ENCODE measurements at places on chromosomes 6 and 20.

- DNase-seq, result no peak
These were observed 6.2 kb downstream of the NTSR1 start for GRCh38 chr20:62714799-62715198.

GRCh38 chr6:148779142-148779562, 32.3 kb downstream of the UST start:
- DNase-seq, result peak; percentile 33

DNA sequence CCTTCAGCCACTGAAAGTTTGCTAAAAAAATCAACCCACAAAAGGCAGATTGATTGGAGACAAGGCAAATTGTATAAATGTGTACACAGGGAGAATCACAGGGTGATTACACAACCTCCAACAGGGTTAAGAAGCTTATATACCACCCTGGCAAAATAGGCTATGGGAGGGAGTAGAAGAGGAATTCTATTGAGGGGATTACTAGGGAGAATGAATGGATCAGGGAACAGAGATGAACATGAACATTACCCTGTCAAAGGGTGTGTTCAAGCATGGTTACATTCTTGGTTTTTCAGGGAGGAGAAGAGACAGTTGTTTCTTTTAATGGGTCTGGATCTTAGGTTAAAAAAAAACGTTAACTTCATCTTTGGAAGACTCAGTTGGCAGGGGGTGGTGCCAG, 5.1 kb upstream of the MRS2 start:
- DNase-seq, result no peak

- DNase-seq, result no peak
These were observed 46.9 kb upstream of the NAA20 start for GRCh38 chr20:19970256-19970765.

DNA sequence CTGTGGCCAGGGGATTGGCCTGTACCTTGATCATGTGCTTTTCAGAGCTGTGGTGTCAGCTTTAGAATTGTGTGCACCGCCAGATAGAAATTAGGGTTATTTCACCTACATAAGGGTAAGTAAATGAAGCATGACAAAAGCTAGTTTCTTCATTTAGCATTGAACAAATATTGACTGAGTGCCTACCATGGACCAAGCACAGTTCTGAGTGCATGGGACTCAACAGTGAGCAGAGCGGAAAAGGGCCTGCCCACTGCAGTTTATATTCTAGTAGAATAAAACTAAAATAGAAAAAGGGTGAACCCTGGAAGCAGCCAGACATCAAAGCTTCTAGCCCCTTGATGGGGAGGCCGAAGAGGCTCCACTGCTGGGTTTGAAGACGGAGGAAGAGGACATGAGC, 25.6 kb downstream of the ECT2L start:
- DNase-seq, result no peak

- no peak for DNase-seq
These were observed 39.7 kb downstream of the BFSP1 start for GRCh38 chr20:17491488-17491887.

DNA sequence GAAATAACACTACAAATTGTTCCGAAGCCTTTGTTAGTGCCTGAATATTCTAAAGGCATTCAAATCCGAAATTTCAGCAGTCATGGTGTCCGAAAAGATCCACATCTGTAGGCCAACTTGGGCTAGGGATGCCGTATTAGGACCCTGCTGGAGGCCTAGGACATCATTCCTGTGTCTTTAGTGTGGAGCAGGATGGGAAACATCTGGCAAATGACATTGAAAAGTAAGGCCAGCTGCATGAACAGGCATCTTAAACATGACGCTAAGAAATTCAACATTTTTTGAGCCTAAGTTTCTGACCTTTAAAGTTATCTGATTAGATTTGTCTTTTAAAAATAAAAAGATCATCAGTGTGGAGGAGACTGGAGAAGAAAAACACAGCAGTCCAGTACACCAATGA, 91.3 kb downstream of the MYLK4 start:
- no peak for DNase-seq

- DNase-seq, result peak; percentile 58
These were observed 10.5 kb upstream of the ELOVL5 start for GRCh38 chr6:53359095-53359842.

GRCh38 chr6:119218548-119218947, 131.0 kb downstream of the MAN1A1 start:
- DNase-seq, result no peak

- no peak for DNase-seq
These were observed 511.8 kb upstream of the ZNF337 start for GRCh38 chr20:26208296-26209091.

GRCh38 chr6:41042226-41043055, at the start of gene TSPO2:
TSS of gene TSPO2 (plus strand) at chr6:41042467. CDS start at chr6:41042986, 519 bp downstream.
- DNase-seq, result no peak

GRCh38 chr6:138371452-138371711, 6.3 kb upstream of the SMIM28 start:
- DNase-seq, result no peak

DNA sequence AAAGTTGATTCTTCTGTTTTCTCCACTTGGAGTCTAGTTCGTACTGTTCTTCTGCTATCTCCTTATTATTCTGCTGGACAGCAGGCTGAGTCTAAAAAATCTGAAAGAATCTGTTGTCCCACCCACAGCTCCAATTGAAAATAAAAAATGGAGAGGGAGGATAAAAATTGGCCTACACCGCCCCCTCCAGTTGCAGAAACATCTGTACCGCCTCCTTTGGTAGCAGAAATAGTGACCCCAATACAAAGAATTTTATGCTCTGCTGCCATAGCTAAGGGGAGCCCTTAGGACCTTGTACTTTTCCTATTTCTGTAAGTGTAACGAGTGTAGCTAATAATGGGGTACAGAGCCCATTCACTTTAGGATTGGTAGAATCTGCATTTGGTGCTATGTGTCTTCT, 4.9 kb upstream of the FKBP1A start:
- DNase-seq, result peak; percentile 20

DNA sequence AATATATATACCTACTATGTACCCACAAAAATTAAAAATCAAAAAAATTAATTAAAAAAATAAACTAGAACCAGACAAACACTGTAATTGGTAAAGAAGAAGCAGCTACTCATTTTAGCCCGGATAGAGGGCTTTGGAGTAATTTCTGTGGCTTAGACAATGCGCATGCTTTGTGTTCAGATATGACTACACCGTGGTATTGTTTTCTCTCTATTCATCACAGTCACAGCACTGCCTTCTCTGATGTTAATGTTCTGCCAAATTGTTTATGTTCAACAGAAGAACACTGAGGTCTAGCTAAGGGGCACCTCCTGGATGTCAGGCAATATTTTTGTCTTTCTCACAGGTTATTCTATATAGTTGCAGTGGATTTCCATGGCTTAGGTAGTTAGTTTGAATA, 77.5 kb upstream of the GJE1 start:
- DNase-seq, result no peak

GRCh38 chr6:138484018-138484731, 15.1 kb downstream of the NHSL1 start:
- DNase-seq, result no peak

GRCh38 chr6:117783279-117783678, 108.0 kb downstream of the NUS1 start:
- DNase-seq, result no peak

DNA sequence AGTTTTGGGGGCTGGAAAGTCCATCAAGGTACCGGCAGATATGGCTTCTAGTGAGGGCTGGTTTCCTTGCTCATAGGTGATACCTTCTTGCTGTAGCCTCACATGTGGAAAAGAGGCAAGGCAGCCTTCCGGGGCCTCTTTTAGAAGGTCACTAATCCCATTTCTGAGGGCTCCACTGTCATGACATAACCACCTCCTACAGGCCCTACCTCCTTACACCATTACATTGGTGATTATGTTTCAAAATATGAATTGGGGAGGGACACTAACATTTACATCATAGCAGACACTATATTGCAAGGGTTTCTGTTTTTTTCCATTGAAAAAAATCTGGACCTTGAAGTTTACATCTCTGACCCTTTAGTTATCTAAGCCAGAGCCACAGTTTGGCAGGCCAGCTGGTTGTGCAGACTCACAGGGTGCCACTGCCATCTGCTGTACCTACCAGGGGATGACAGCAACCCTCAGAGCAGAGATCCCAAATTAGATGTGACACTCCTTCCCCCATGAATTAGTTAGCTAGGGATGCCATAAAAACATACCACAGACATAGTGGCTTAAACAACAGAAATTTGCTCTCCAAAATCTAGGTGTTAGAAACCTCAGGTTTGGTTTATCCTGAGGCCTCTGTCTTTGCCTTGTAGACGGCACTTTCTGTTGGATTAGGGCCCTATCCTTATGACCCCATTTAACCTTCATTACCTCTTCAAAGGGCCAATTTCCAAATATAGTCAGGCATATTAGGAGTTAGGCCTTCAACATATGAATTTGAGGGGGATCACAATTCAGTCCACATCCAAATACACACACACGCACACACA, 166.4 kb upstream of the RNF217 start:
- DNase-seq, result peak; percentile 42

DNA sequence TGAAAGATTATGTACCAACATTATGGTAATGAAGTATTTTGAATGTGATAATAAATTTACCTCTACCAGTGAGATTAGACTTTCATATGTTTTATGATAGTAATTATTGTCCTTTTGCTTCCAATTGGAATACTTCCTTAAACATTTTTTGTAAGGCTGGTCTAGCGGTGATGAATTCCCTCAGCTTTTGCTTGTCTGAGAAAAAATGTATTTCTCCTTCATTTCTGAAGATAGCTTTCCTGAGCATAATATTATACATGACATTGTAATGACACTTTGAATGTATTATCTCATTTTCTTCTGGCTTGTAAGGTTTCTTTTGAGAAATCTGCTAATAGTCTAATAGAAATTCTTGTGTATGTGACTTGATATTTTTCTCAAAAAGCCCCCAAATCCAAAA, 18.6 kb upstream of the EDN1 start:
- DNase-seq, result no peak

GRCh38 chr6:130852844-130853554, 25.8 kb downstream of the SMLR1 start:
- no peak for DNase-seq

- no peak for DNase-seq
These were observed 53.9 kb upstream of the TAGAP start for GRCh38 chr6:159098636-159099106.

GRCh38 chr6:7617801-7618764, 28.1 kb downstream of the SNRNP48 start:
- DNase-seq, result peak; percentile 62

- no peak for DNase-seq
These were observed 13.9 kb downstream of the MYL9 start for GRCh38 chr20:36555248-36555647.

DNA sequence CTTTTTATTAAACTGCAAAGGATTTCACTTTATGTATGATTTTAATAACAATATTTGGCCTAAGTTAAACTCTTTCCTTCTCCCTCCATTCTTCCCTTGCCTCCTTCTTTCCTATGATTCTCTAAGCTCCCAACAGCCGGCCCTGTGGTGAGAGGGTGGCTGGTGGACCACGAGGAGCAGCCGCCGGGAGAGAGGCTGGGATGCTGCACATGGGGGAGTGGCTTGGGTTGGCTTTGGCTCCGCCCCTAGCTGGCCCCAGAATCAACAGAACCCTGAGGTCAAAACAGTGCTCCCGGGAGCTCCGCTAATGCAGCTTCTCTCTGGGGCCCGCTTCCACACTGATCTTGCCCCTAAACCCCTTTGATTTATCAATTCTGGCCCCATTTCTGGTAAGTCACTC, 389.8 kb upstream of the AGPAT4 start:
- no peak for DNase-seq

GRCh38 chr6:159969921-159970320, 1.0 kb downstream of the IGF2R start:
- DNase-seq, result peak; percentile 19

DNA sequence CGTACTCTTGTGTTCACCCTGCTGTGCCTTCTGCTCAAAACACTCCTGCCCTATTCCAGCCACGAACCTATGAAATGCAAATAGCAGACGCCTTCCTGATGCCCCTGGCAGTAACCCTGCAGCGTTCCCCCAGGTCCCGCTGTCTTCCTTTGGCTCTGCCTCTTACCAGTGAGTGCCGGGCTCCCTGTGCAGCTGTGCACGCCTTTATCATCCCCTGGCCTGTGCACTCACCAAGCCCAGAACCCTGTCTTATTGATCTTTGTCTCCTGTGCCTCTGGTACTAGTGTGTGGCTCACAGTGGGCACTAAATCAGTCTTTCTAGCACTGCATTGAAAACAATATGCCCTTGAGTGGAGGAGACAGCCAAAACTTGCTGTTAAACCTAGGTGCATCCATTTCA, 19.7 kb downstream of the ZDHHC14 start:
- DNase-seq, result no peak

- no peak for DNase-seq
These were observed 483.6 kb upstream of the NOX3 start for GRCh38 chr6:155939253-155939652.

GRCh38 chr20:63354636-63355350, 6.4 kb downstream of the CHRNA4 start:
- DNase-seq, result no peak

DNA sequence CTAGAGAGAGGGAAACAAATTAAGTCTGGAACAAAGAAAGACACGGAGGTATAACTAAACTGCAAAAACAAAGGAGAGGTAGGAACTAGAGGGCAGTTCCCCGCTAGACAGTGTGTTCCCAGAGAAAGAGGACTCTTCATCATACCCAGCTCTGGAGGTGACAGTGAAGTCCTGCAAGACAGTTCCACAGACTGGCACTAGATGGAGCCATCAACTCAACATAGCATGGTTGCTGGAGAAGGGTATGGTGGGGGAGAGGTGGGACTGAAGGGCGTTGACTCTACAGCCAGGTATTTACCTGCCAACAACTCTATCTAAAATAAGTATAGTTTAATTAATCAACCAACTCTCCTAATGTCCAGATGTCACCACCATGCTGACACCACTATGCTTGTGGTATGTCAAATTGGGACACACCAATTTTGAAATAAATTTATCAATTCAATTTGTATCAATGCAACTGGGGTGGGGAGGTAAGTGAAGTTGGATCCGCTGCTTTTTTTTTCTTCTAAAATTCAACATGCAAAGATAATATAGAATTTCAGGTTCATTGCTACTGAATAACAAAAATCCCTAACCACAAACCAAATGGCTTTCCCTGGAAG, 9.7 kb downstream of the BACH2 start:
- DNase-seq, result peak; percentile 60

DNA sequence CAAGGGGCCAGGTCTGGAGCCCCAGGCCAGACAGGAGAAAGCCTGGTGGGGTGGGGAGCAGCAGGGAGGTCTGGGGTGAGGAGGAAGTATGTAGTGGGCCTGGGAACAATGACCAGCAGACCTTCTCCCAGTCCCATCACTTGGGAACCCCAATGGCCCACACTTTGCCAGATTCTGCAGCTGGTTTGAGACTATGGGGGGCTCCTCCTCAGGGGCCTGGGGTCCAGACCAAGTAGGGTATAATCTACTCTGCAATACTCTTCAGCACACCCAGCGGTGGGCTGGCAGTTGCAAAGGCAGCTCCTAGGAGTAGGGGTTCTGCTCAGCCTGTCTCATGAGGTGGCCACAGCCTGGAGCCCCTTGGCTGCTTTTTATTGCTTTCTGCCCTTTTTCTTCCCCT, 52.8 kb downstream of the NPEPL1 start:
- no peak for DNase-seq

DNA sequence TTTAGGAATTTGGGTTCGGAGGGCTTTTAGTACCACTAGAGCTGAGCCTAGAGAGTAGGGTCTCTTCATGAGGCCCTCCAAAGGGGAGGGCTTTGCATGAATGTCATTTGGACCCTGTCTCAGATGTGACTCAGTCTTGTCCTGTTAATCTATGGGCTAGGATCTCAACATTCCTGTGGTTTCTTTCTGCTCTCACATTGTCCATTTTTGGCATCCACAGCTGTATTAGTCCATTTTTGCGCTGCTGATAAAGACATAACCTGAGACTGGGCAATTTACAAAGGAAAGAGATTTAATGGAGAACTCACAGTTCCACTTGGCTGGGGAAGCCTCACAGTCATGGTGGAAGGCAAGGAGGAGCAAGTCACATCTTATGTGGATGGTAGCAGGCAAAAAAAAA, 61.0 kb downstream of the CRYBG1 start:
- no peak for DNase-seq
